Astrocyte of the spinal cord (primary cell): ENCODE measurements at places on chromosomes 6 and 20.

GRCh38 chr20:4820806-4821518 is 99.3 kb downstream of the PRND start:
- peak; percentile 48 for DNase-seq

DNA sequence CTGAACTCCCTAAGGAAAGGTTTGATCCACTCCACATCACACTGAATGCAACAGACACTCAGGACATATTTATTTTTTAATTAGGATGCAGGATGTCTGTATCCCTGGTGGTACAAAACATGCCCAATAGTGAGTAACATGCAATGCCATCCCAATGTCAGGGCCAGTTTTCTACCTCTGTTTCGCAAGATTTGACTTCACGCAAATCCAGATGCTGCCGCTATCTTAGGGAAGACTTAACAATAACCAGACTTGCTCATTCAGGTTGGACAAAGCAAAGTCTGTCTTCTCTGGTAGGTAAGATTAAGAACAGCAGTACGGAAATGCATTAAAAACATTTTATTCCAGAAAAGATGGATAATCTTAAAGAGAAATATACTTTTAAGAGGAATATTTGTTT is 103.1 kb downstream of the TASP1 start:
- DNase-seq = no peak

DNA sequence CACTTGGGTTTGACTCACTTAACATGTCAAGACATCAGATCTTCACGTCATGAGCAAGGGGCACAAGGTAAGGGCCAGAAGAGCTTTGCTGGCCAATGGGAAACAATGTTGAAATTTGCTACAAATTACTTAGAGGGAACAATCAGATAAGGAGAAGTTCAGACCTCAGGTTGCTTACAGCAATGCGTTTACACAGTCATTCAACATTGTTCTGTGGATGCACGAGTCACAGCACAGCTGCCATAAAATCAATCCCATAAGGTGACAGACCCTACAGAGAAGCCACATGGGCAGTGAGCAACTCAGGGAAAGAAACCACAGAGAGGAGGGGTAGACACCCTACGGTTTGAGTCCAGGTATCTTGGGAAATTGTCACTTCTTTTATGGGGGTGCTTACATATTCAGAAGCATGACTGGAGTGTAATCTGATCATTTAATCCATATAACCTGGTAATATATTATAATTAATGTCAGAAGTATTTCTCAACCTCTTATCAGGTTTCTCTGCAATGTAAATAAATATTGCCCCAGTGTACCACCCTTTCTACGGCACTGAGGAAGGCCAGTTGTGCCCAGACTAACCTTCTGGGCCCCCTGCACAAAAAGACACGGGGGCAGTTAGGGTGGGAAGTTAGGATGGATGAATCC is 2.3 kb upstream of the SLC22A2 start:
- no peak for DNase-seq

DNA sequence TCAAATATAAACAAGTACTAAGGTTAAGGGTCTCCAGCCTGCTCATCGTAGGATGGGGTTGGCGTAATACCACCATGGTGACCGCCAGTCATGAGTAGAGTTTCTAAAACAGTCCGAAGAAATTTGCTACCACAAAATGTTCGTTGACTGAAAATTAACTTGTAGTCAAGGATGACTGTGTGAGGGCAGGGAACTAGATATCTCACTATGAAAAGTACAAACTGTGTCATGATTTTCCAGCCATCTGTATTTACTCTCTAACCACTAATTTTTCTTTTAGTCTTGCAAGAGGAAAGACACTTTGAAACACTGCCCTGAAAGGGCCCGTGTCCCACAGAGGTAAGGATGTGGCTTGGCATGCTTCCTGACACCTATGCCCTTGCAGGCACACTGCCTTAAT is 99.7 kb downstream of the IRF4 start:
- peak; percentile 17 for DNase-seq

DNA sequence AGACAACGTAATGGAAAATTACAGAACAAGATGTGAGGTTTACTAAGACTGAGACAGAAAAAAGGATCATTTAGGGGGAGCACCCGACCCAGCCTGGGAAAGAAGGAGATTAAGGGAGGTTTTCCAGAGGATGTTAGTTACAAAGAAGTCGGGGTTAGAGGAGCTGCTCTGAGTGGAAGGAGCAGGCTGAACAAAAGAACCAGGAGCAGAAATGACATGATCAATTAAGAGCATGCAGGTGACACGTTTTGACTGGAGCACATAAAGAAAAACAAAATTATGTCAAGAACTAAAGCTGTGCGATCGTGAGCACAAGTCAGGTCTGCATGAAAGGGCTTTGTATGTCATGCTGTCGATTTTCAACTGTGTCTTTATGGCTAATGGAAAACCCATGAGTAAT is 417.3 kb upstream of the MARCKS start:
- DNase-seq = no peak

GRCh38 chr20:32457479-32457986 is 99.4 kb downstream of the ASXL1 start:
- peak; percentile 57 for DNase-seq

DNA sequence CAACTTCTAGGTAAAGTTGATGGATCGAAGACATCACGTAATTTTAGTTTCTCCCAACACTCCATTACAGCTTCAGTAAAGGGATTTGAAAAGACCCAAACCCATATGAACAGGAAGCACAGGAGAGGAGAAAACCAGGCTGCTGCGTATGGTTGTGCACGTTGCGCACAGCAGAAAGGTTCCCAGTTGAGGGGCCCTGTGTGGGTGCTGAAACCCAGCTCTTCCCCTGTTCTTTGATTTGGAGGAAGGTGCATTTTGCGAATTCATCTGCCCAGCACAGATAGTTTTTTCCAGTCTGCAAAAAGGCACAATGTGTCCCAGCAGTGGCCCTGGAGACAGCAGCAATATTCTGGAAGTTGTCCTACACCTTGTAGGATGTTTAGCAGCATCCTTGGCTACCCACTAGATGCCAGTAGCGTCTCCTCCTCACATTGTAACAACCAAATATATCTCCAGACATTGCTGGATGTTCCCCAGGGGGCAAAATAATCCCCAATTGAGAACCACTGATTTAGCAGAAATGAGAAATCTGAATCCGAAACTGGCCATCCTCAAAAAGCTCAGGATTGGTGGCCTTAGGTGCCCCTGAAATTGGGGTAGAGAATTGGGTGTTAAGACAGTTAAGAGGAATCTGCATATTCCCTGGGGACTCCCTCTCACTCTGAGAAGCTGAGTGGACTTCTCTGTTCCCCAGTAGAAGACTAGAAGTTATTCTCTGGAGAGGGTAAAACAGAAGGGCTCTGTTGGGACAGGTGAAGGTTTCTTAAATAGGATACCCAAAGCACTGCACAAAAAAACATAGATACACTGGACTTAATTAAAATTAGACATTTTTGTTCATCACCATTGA is 12.2 kb downstream of the SUN5 start:
- no peak for DNase-seq

GRCh38 chr20:16350465-16350864 is 222.8 kb downstream of the KIF16B start:
- DNase-seq = peak; percentile 21

GRCh38 chr20:9831032-9831431 is 7.8 kb downstream of the PAK5 start:
- no peak for DNase-seq

GRCh38 chr20:32761417-32761830 is 761 bp upstream of the DNMT3B start:
- DNase-seq = no peak

- no peak for DNase-seq
Observed at GRCh38 chr20:9887706-9888105, 48.8 kb upstream of the PAK5 start.
